ENCODE measurements at places on chromosomes 7 and 10.
A peak's percentile ranks its signal among the peaks of the same experiment; 100 is the strongest.

DNA sequence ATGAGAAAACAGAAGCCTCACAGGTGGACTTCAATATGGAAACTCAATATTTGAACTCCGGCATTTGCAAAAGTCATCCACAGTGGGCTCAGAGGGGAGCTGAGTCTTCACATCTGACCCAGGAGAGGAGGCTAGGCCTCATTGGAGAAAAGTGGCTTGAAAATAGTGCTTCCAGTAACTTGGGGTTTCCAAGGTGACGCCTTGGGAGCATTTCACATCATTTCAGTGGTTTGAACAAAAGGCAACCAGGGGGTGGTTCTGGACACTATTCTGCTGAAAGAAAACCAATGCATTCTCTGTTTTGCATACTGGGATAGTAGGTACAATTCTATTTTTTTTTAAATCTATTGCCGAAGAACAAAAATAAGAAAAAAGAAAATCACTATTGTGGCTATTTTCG lies 599.2 kb upstream of the POM121L12 start:
- DNase-seq, result no peak

DNA sequence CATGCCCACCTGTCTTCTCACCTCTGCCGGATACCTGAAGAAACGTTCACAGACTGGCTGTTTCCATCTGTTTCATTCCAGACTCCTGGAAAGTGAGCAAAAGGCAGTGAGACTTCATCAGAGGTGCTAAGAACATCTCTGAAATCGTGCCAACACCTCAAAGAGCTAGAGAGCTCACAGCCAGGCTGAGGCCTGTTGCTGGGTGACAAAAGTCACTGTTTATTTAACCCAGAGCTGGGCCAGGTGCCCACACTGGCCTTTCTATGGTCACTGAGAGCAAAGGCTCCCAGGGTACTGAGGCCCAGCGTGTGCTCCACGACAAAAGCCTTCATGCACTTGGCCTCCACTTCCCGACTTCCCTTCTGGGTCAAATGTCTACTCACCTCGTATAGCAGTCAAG lies 3.7 kb upstream of the NANOS1 start:
- no peak for DNase-seq

DNA sequence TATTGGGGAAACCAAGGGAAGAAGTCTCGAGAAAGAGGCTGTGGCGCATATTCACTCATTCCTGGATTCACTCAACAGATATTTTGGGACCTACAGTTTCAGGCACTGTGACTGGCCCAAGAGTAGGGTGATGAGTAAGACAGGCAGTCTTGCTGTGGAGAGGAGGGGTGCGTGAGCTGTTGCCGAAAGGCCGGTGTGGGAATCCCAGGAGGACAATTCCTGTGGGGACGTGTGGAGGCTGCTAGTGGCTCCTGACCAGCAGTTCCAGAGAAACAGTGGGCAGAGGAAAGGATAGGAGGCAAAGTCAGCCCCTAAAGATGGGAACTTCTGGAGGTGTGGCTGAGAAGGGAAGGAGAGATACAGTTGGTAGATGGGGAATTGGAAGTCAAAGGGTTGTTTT lies 59.3 kb upstream of the GRB10 start:
- no peak for DNase-seq

- DNase-seq, result no peak
Observed at GRCh38 chr10:80259405-80259871, 30.0 kb downstream of the MAT1A start.

DNA sequence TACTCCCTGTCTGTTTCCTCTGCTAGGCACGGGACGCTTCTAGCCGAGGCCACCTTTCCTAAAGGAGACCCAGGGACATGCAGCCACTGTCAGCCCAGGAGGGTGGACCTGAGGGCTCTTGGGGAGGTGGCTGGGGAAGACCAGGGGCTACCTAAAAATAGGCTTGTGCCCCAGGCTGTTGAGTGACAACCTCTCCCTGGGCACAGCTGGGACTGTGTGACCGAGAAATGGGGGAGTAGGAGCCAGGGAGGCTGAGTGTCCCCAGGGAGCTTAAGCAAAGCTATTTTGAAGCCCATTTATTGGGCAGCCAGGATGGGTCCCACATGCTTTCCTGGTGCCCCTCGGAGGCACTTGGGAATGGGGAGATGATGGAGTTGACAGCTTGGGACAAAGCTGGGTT lies 63.8 kb downstream of the CALML3 start:
- DNase-seq, result no peak

- no peak for DNase-seq
Observed at GRCh38 chr10:131750973-131751826, 149.6 kb upstream of the PPP2R2D start.

DNA sequence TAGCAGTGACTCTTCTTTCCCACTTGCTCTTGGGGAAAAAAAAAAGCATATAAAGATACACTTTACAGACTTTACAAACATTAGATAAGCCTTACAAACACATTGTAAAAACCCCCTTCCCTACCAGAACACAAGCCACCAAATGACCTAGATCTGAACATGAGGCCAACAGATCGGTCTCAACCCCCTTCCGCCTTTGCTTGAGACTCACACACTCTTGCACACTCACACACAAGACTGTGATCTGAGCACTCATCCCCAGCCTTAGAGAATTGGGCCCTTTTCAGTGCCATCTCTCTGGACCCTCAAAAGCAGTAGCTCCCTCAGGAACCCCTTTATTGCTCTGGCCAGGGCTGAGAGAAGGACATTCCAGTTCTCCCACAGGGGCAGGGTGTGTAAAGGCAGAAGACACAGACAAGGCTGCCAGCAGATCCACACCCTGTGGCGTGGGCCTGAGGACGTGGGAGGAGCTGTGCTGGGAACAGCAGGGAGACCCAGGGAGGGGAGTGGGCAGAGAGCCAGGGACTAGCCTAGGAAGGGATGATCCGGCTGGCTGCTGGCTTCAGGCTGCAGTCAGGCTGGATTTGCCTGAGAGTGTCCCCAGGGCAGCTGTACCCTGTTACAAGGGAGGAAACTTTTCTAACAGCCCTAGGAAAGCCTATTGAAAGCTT lies 206.7 kb downstream of the KIAA1217 start:
- no peak for DNase-seq

- DNase-seq, result no peak
Observed at GRCh38 chr7:115356139-115356746, 434.3 kb downstream of the MDFIC start.

- peak; percentile 27 for DNase-seq
Observed at GRCh38 chr10:116742367-116743265, at the start of gene HSPA12A. Gene HSPA12A (minus strand): TSS chr10:116742566. CDS start chr10:116742469, 97 bp downstream.

- DNase-seq, result no peak
Observed at GRCh38 chr7:121872831-121873288, at the start of gene PTPRZ1. Gene PTPRZ1 (plus strand): TSS chr7:121873161. CDS start chr7:121873500, 339 bp downstream.

DNA sequence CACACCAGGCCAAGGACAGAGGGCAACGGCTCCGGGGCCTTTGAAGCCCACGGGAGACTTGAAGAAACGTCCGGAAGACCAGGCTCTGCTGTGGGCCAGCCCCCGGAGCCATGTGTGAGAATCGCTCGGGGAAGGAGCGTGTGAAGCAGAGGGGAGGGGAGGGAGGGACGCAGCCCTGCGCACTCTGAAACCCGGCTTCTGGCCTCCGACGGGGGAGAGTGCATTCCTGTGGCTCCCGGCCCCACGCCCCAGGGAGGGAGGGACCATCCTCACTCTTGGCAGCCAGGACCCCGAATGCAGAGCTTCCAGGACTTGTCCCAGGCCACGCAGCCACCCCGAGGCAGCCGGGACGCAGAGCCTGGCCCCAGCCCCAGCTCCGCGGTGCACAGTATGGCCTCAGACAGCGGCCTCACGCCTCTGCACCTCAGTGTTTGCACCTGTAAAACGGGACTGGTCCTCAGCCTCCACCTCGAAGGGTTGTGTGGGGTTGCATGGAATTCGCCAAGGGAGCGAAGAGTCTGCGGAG lies 67.4 kb downstream of the PDGFA start:
- no peak for DNase-seq

DNA sequence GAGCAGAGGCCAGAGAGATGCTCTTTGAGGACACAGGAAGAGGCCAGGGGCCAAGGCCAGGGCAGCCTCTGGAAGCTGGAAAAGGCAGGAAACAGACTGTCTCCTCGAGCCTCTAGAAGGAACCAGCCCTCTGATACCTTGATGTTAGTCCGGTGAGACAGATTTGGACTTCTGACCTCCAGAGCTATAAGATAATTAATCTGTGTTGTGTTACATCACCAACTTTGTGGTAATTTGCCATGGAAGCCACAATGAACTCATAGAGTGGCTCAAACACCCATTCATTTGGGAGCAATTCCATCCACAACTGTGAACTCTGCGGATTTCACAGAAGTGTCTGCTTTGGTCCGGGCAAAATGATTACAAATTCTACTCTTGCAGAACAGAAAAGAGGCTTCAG lies 48.7 kb downstream of the OAT start:
- DNase-seq, result no peak

DNA sequence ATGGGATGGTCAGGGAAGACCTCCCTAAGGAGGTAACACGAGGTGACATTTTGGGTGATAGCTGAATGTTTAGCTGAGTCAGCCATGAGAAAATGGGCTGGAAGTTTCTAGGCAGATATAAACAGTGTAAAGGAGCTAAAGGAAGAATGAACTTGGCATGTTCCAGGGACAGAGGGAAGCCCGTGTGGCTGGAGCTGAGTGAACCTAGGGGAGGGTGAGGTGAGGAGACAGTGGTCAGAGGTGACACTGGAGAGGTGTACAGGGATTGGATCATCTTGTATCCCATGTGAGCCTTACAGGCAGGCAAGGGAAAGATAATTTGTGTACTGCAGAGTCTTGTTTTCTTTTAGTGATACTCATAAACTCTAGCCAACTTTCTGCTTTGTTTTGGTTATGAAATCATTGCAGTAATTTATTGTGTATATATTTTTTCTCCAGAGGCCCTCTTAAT lies 1.8 kb downstream of the STARD3NL start:
- no peak for DNase-seq

- no peak for DNase-seq
Observed at GRCh38 chr7:17212188-17212587, 86.3 kb upstream of the AHR start.

GRCh38 chr7:146741911-146742310 lies 625.3 kb downstream of the CNTNAP2 start:
- DNase-seq, result no peak

GRCh38 chr7:99021941-99022560 lies 121.9 kb downstream of the SMURF1 start:
- DNase-seq, result no peak

DNA sequence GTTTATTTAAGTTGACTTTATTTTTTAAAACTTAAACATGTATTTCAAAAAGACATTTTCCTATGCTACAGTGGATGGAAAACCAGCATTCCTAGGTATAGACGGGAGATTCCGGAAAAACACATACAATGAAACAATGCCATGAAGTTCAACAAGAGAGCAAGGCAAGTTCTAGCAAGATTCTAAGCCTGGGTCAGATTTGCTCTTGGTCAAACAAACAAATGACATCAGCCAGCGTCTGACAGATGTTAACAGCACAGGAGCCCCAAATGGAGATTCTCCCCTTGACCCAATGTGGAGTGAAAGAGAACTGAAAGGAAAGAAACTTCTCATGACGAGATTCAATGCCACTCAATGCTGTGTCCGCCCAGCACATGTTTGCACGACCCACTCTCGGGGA lies 149.9 kb downstream of the NEURL1 start:
- DNase-seq, result no peak

DNA sequence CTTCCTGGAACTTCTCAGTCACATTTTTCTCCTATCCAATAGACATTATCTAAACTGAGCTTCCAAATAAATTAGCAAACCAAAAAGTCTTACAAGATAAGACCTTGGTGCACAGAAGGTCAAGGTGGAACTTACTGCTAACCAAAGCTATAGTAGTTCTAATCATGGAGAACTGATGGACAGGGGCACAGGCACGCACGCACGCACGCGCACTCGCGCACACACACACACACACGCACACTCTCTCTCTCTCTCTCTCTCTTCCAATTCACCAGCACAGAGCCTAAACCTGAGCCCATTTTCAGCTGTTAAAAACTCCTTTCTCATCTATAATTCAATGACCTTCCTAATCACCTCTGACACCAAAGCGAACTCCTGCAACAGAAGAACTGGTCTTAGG lies 7.5 kb downstream of the FGFR2 start:
- DNase-seq, result no peak

- DNase-seq, result no peak
Observed at GRCh38 chr7:17103170-17103569, 195.3 kb upstream of the AHR start.

DNA sequence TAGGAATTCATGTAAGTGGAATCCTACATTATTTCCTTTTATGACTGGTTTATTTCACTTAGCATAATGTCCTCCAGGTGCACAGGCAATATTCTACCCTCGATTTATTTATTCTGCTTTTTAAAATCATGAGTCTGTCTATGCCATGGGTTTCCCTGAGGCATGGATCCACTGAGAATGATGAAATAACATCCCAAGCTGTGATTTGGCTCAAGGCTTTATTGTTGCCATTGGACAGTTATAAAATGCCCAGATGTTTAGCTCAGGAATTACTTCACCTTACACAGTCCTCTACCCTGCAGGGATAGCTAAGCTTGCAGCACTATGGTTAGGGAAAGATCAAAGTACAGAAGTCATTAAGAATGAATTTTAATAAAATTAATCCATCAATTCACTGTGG lies 219.5 kb downstream of the FRMD4A start:
- DNase-seq, result no peak

DNA sequence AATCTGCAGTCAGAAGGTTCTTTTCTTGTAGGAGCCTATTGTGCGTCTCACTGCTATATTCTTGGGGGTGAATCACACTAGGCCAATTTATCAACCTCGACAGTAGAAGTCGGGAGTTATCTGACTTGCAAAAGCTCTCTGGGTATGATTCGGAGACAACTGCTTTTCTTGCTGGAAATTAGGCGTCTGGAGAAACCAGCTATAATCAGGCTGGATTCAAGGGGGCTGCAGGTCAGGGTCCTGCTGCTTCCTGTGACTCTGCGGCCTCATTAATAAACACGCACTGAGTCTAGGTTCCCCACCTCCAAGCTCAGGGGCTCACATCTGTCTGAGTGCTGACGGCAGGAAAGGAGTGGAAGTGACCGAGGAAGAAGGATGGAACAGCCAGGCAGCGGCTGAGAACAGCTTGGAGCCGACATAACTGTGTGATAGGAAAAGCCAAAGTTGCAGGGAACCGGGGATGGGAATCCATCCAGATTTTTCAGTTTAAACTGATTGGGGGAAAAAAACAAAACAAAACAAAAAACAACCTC lies 184.6 kb downstream of the FANK1 start:
- DNase-seq, result no peak

DNA sequence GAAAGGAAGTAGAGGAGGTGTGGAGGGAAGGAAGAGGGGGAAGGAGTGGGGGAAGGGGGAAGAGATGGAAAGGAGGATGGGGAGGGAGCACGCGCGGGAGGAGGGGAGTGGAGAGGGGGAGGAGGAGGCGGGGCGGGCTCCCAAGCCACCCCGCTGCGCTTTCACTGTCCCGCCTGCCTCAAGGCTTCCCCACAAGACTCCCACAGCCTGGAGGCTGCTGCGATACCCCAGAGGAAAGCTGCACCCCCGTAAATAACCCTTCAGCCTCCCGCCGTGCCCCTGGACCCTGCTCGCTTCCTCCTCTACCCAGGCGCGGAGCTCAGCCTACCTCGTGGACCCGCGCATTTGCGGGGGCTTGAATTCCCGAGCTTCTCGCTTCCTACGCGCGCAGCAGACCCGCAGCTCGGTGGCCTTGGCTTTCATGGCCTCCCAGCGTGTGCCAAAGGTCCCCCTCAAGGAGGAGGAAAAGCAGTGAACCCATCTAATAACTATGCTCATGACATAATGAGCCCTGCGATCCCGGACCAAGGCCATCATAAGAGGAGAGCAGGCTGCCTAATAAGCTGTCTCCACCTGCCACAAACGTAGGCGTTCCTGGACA lies at the start of gene C10orf67:
Gene C10orf67, minus strand, starts transcription at position 557 of the 601 bp plus-strand sequence. Its CDS starts 23 bp downstream, at position 534.
- DNase-seq, result no peak

GRCh38 chr10:13810568-13810967 lies 223.8 kb downstream of the PRPF18 start:
- DNase-seq, result no peak

- DNase-seq, result no peak
Observed at GRCh38 chr10:1732564-1732996, 4.7 kb downstream of the ADARB2 start.
